ENCODE measurements at places on chromosomes 11 and 22.

GRCh38 chr11:11261629-11262028, 91.4 kb downstream of the CSNK2A3 start:
- DNase-seq = no peak

DNA sequence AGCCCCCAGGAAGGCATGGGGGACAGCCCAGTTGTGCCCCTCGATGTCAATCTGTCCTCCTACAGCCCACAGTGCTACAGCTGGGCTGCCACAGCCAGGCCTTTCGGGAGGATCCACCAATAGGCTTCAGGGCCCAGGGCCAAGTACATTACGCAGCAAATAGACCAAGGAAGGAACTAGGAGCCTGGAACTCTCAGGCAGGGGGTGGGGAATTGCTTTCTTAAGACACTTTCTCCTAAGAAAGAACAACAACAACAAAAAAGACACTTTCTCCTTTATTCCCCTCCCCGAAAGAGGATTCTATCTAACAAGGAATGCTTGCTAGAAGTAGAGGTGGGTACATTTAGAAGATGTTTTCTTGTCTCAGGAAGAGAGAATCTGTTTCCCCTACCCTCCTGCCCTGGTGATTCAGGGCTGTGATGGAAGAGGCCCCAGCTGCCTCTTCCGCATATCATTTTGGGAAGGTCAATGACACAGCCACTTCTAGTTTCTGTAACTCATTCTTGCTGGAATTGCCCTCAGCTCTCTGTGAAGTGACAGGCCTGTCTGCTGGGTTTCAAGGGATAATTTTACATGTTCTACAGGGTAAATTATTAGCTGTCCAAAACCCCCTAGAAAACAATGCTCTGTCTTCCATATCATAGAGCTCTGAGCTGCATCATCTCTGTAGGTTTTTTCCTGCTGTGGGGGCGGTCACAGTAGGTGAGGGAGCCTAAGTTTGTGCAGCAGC, 6.0 kb upstream of the MALAT1 start:
- no peak for DNase-seq

- DNase-seq = no peak
Observed at GRCh38 chr11:4063348-4063747, 31.3 kb upstream of the RRM1 start.

- DNase-seq = no peak
Observed at GRCh38 chr22:28779833-28780232, 7.3 kb downstream of the CCDC117 start.

GRCh38 chr22:46957521-46957920, 195.1 kb downstream of the TBC1D22A start:
- DNase-seq = no peak

DNA sequence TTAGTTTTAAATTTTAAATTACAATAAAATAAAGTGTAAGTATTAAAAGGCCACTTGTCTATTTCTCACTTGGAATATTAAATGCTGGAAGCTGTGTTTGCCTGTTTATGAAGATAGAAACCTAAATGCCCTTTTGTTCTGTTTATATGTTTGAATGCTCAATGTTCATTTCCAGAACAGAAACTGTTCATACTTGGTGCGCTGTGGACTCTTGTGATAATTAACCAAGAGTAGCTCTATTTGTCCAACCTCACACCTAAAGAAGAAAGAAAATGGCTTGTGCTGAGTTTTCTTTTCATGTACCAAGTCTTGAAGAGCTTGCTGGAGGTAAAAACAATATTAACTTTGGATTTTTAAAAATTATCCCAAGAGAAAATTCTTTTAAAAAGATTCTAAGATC, 5.7 kb downstream of the C11orf54 start:
- DNase-seq = no peak

GRCh38 chr11:114909866-114910265, 231.5 kb downstream of the NXPE2 start:
- no peak for DNase-seq

DNA sequence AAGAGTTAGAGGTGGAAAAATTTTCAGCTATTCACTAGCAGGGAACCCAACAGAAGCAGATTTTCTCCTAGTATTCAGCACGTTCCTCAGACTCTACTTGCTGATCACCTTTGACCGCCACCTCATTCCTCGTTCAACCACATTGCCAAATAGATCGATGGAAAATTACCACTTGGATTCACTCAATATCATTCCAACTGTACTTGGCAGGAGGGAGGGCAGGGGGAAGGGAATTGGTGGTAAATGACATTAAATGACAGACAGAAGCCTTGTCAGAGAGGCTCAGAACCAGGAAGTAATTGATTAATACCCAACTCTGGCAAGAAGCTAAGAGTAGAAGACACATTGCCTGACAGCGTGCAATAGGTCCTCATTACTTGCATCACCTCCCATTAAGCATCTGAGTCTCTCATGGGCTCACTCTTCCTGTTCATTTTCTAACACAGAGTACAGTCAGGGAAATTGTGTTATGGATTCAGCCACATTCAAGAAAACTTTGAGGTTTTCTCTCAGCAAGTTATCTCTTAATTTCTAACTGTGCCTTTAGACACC, 240.5 kb upstream of the FAT3 start:
- DNase-seq = no peak

- DNase-seq = peak; percentile 96
Observed at GRCh38 chr11:64372802-64373597, 14.0 kb downstream of the RPS6KA4 start.

All from NCI-H2081 (cell line).